Activated T-helper 17 cell treated with anti-CD3 and anti-CD28 coated beads, Interleukin-2, amount 50 U/mL, for 72 hours (primary cell): ENCODE measurements at places on chromosomes 12 and 14. TPM values are rescaled to one million over a fixed set of nuclear protein-coding genes. Genes with fewer than 3 reads are reported as not detected.

PCED1B gene
- 31.0 TPM for total RNA-seq

NPFF gene
- not detected for total RNA-seq

LTA4H gene
- 127 TPM for total RNA-seq

RAB35 gene
- 43.8 TPM for total RNA-seq

GZMB gene
- 1,422 TPM for total RNA-seq

PLA2G1B gene
- total RNA-seq: not detected

LAG3 gene
- total RNA-seq: 206 TPM

P2RX2 gene
- total RNA-seq: not detected

AKAP6 gene
- total RNA-seq: 1.1 TPM

CACNA1C gene
- total RNA-seq: 0.21 TPM
